ENCODE measurements at places on chromosomes 12 and 14. TPM values are rescaled to one million over a fixed set of nuclear protein-coding genes. Genes with fewer than 3 reads are reported as not detected.

Gene GALNT9
- total RNA-seq, result not detected

Gene LRP1
- 61.0 TPM for total RNA-seq

Gene PTPRO
- 0.82 TPM for total RNA-seq

Gene ALDH1L2
- 3.0 TPM for total RNA-seq

Gene GRIP1
- total RNA-seq, result 0.47 TPM

Gene RTRAF
- 237 TPM for total RNA-seq

Gene PTHLH
- total RNA-seq, result 3.7 TPM

Gene DENND5B
- total RNA-seq, result 42.9 TPM

Gene TMTC1
- total RNA-seq, result 38.4 TPM

Gene TMEM30B
- total RNA-seq, result 0.22 TPM

All from left ventricle myocardium inferior (tissue), 1 donor.